NCI-H2081 (cell line): ENCODE measurements at places on chromosomes 13 and 19.

- DNase-seq: no peak
These were observed 43.3 kb downstream of the FLT1 start for GRCh38 chr13:28451482-28452217.

GRCh38 chr13:25729201-25729600 is 322.6 kb downstream of the SHISA2 start:
- DNase-seq: no peak

- no peak for DNase-seq
These were observed 124.0 kb downstream of the ITGBL1 start for GRCh38 chr13:101576455-101576854.

- DNase-seq: no peak
These were observed 134.4 kb downstream of the DLEU7 start for GRCh38 chr13:50709058-50709457.

- peak; percentile 81 for DNase-seq
These were observed 12.9 kb upstream of the ZNF564 start for GRCh38 chr19:12564016-12564664.

DNA sequence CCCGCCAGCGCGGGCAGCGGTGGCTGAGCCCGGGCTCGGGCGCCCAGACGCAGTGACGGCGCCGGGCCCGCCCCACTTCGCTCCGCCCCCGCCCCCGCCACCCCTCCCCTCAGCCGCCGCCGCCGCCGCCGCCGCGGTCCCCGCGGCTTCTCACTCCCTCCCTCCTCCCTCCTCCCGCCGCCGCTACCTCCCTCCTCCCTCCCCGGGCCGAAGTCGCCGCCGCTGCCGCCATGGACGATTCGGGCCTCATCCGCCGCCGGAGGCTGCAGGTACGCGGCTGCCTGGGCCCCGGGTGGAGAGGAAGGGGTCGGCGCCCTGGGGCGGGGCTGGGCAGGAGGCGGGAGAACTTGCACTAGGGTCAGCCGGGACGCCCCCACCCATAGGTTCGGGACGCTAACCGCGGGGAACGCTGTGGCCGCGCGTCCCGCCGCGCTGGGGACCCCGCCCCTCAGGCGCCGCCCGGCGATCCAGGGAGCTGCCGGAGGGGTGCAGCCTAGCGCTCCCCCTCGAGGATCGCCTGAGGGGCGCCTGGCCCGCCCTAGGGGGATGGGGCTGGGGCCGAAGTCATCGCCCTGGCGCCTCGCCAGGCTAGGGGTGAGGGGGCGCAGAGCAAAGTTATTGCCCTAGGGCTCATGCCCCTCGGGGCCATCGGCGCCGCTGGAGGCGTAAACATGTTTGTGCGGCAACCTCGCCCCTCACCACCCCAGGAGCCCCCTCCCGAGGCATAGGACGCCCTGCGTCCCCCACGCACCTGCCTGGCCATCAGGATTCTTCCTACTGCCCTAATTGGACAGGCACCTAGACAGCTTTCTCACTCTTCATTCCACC is 427 bp downstream of the RTBDN start:
- peak; percentile 63 for DNase-seq

GRCh38 chr19:49182848-49183375 is 25.3 kb downstream of the TRPM4 start:
- DNase-seq: no peak

- no peak for DNase-seq
These were observed 17.2 kb downstream of the MBNL2 start for GRCh38 chr13:97239306-97239705.

DNA sequence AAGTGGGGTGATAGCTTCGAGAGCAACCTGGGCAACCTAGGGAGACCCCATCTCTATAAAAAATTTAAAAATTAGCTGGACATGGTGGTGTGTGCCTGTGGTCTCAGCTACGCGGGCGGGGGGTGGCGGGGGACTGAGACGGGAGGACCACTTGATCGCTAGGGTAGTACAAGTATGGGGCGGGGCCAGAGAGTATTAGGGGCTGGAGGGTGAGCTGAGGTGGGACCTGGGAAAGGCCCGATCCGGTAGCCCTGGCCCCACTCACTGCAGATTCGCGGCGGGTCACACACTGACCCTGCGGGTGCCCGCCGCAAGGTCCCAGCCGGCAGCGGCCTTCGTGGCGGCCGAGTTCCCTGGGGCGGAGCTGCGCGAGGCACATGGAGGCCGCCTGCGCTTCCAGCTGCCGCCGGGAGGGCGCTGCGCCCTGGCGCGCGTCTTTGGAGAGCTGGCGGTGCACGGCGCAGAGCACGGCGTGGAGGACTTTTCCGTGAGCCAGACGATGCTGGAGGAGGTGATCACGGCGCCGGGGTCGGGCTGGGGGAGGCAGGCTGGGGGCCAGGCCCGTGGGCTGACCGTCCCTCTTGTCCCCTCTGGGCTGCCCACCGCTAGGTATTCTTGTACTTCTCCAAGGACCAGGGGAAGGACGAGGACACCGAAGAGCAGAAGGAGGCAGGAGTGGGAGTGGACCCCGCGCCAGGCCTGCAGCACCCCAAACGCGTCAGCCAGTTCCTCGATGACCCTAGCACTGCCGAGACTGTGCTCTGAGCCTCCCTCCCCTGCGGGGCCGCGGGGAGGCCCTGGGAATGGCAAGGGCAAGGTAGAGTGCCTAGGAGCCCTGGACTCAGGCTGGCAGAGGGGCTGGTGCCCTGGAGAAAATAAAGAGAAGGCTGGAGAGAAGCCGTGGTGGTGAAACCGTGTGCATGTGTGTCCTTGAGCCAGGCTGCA is 2.0 kb upstream of the ARHGAP45 start:
- peak; percentile 40 for DNase-seq

DNA sequence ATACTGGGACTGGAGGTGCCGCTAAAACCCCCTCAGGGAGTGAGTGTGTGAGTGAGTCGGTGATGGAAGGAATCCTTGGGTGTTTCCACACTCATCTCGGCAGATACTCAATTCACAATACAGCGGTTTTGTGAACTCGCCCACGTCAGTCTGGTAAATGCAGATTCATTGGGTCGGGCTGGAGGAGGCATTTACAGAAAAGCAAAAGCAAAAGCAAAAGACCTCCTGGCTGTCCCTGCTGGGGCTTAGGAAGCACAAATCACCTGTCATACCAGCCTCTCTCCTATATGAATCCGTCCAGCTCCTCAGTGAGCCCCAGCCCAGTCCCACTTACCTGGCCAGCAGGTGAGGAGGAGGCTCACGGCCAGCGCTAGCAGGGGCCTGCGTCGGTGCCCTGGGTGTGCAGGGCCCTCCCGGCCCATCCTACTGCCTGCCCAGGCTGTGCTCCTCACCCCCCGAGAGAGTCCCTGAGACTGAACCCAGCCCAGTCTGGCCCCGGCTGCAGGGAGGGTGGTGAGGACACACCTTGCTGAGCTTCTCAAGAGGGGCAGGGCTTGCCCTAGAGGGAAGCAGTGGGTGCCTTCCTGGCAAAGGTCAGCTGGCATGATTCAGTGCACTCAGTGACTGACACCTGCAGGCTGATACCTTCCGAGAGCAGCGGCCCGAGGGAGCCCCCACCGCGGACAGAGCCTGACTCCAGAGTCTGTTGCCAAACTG is at the start of gene MUC16:
MUC16 (minus strand) TSS at position 475 of the 717 bp plus-strand sequence.
- DNase-seq: no peak

DNA sequence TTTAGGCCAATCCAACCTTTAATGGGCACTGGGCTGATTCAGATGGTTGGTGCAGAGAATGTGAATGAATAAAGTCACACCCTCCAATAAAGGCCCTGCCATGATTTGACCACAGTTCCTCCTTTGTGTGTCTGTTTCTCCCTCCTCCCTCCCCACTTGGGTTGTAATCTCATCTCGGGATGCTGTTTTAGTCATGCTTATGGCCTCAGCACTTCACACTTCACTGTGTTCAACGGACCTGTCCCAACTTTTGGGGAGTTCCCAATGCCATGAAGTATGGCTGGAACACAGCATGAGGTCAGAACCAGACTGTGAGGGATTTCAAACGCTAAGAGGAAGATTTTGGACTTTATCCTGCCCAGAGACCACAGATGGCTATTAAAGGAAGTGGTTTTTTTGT is 5.6 kb upstream of the RAB8A start:
- DNase-seq: no peak

- no peak for DNase-seq
These were observed 22.4 kb downstream of the VAV1 start for GRCh38 chr19:6794686-6795431.

- DNase-seq: no peak
These were observed 36.3 kb downstream of the DOCK9 start for GRCh38 chr13:98941536-98941935.
